ENCODE measurements at places on chromosomes 3 and 15.

- DNase-seq, result no peak
Measured at GRCh38 chr3:184380185-184380626, 352 bp downstream of the CHRD start.

DNA sequence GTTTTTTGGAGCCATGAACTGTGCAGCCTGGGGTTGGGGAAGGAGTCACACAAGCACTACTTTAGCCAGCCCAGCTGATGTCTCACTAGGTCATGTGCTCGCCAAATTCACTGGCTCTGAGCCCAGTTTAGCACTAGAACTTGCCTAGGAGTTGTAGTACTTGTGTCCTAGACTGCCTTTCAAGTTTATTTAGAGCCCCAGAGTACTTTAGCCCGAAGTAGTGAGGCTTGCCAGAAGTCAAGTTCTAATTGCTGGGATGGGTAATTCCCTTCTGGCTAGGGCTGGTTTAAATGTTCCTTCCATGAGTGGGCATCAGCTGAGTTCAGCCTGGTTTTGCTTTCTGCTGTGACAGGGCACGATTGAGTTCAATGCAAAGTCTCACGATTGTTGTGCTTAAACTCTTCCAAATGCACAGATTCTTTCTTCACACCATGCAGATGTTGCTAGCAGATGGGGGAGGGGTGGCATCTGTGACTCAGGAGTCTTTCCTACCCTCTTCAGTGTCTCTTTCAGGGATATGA is 228.2 kb upstream of the ZPLD1 start:
- DNase-seq, result no peak

DNA sequence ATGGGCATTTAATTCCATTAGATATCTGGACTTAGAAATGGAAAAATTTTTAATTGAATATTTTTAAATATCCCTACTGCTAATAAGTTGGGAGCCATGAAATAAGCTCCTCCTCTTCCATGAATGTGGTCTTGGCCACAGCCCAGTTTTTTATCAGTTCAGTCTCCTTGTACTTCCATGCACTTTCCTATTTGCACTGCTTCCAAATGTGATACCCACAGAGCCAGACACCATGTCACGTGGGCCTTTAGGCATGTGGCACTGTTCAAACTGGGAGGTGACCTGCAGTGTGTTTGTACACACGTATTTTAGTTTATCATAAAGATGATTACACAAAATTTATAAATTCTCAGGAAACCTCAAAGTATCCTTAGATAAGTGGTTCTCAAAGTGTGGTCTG is 80.1 kb upstream of the DGKG start:
- no peak for DNase-seq

- DNase-seq, result no peak
Measured at GRCh38 chr3:148367756-148368155, 329.9 kb upstream of the AGTR1 start.

DNA sequence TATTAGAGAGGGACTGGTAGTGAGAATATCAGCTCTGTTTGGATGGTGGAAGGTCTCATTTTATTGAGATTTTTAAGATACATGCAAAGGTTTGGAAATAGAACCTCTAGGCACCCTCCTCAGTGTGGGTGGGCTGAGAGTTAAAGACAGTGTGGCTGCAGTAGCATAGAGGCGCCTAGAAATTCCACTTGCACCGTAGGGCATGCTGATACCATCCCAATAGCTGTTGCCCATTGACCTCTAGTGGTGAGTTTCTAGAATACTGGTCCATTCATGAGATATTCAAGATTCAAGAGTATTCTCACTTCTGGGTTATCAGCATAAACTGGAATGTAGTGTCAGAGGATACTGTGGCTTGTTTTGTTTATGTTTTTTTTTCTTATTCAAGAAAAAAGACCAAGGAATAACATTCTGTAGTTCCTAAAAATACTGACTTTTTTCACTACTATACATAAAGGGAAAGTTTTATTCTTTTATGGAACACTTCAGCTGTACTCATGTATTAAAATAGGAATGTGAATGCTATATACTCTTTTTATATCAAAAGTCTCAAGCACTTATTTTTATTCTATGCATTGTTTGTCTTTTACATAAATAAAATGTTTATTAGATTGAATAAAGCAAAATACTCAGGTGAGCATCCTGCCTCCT is 87.2 kb downstream of the TGFBR2 start:
- peak; percentile 40 for DNase-seq
